Epithelial cell of prostate (primary cell): ENCODE measurements at places on chromosomes 7 and 10.

GRCh38 chr7:148060724-148061123 lies 529.8 kb upstream of the C7orf33 start:
- DNase-seq = no peak

DNA sequence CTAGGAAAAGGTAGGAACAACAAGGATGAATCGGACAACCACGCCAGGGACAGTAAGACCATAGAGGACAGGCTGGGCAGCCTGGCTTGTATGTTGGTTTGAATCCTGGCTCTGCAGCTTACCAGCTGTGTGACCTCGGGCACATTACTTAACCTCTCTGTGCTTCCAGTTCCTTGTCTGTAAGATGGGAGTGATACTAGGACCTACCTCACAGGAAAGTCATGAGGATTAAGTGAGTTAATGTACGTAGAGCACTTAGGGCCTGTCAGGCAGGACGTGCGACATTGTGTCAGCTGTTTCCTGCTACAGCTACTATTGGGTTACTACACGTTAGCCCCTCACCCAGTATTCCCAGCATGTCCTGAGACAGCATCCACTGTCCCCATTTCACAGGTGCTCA lies 32.1 kb downstream of the PLAC9 start:
- no peak for DNase-seq

- DNase-seq = no peak
Measured at GRCh38 chr7:93883917-93884345, 6.6 kb downstream of the TFPI2 start.

GRCh38 chr10:87661861-87662785 lies 2.4 kb downstream of the PAPSS2 start:
- no peak for DNase-seq

GRCh38 chr7:96284835-96285234 lies 37.1 kb downstream of the SLC25A13 start:
- no peak for DNase-seq

- DNase-seq = no peak
Measured at GRCh38 chr10:118251791-118252190, 90.3 kb downstream of the FAM204A start.

GRCh38 chr10:47041396-47042198 lies 130.4 kb downstream of the PTPN20 start:
- DNase-seq = no peak

- no peak for DNase-seq
Measured at GRCh38 chr7:6071406-6071805, 40.2 kb downstream of the ANKRD61 start.

DNA sequence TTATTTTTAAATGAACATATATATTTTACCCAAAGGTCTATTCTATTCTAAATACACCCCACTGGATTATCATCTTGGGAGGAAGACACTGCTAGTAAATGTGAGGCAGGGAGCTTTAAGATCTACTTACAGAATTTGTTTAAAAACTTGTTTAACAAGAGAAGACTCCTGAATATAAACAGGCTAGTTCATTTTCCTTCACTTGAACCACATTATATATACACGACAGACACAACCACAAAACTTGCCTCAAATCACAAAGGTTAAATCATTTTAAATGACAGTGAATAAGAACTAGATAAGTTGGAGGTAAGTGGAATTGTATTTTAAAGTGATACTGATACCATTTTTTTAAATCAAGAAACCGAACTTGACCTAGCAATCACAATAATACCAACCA lies 109.2 kb downstream of the ATE1 start:
- DNase-seq = no peak

- peak; percentile 5 for DNase-seq
Measured at GRCh38 chr7:149286811-149287400, 24.9 kb downstream of the ZNF783 start.

DNA sequence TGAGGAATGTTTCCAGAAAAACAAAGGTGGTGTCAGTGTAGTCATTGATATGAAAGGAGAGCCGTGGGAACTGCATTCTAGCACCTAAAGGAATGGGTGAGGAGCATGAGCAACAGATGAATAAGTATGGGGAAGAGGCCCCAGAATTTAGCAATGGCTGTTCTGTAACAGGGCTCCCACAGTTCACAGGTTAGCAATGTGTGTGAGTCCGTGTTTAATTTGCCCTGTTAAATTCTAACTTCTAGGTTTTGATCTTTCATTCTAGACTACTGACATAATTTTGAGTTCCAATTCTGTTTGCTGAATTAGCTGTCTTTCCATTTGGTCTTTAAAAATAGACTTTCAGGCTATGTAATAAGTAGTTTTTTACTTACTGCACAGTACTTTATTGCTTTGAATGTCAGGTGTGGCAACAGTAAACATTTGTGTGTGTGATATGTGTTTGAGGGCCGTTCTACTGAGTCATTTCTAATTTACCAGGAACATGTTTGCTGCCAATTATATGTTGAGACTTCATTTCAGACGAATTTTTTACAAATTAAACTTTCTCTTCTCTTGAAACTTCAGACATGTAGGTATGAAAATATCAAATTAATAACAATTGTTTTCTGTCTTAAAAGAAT lies 8.8 kb downstream of the STK17A start:
- no peak for DNase-seq

GRCh38 chr10:100135486-100135885 lies 50.3 kb downstream of the ERLIN1 start:
- DNase-seq = no peak

DNA sequence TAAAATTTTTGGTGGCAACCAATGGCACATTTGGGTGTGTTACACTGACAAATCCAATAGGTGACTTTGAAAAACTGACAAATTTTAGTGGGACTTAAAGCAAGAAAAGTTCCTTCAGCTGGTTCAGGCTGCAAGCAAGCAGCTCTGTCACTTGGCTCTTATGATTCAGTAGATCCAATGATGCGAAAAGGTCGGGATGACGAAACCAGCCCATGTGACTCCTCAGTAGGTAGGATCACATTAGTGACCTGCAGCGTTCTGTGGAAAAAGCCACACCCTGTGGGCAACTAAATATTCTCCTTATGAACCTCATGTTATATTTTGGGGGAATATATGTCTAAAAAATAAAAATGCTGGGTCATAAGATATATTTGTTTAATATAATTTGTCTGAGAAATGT lies 13.3 kb upstream of the TSGA13 start:
- no peak for DNase-seq

- DNase-seq = no peak
Measured at GRCh38 chr7:137404660-137405317, 61.3 kb upstream of the PTN start.

GRCh38 chr7:133550145-133550544 lies 297.3 kb downstream of the EXOC4 start:
- DNase-seq = peak; percentile 10

- DNase-seq = no peak
Measured at GRCh38 chr7:117101026-117101425, 147.7 kb downstream of the ST7 start.

GRCh38 chr10:59465088-59465487 lies 102.7 kb upstream of the FAM13C start:
- no peak for DNase-seq

GRCh38 chr7:98655611-98656010 lies 38.5 kb downstream of the NPTX2 start:
- DNase-seq = no peak

GRCh38 chr7:124857672-124858235 lies 71.9 kb downstream of the POT1 start:
- no peak for DNase-seq

DNA sequence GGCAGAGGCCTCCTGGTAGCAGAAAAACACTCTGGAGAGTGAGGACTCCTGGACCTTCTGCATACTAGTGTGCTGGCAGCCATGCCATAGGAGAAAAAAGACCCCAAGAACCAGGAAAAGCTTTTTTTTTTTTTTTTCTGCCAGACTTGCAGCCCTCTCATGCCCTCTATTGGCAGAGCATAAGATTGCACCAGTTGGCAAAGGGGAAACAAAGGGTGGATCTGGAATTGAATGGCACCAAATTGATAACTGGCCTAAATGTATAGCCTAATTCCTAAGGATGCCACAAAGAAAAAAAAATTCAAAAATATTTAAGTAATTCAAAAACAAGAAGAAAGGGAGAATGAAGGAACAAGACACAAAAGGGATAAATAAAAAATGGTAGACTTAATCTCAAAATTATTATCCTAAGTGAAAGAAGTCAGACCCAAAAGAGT lies 112.5 kb upstream of the GHITM start:
- no peak for DNase-seq

- DNase-seq = no peak
Measured at GRCh38 chr7:105199386-105199785, 185.4 kb downstream of the KMT2E start.

GRCh38 chr7:97011104-97011503 lies 5.8 kb downstream of the DLX6 start:
- no peak for DNase-seq

DNA sequence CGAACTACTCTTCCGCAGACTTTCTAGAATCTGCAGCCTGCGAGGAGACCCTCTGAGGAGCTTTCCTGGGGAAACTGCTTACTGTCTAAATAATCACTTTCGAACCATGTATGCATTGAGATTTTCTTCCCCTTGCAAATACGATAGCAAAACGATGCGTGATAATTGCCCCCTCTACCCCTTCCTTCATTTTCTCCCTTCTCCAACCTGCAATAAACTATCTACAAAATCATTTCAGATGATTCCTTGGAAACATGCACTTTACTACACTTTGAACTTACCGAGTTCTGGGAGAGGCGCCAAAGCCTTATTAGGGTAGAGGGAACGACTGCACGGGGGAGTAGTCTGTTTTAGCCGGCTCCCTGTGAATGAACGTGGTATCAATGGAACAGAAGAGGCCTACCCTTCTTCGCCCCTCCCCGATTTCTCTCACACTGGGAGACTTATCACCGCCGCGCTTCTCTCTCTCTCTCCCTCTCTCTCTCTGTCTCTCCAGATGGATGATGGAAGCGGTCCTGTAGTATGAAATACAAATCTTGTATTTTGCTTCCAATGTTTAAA lies at the start of gene FGFBP3:
TSS of gene FGFBP3 (minus strand) at position 370 of the 561 bp plus-strand sequence. CDS start 517 bp downstream, outside the sequence.
- no peak for DNase-seq

- DNase-seq = peak; percentile 39
Measured at GRCh38 chr10:4191894-4192293, 406.9 kb upstream of the KLF6 start.

GRCh38 chr10:110864662-110865140 lies 7.0 kb upstream of the PDCD4 start:
- no peak for DNase-seq

DNA sequence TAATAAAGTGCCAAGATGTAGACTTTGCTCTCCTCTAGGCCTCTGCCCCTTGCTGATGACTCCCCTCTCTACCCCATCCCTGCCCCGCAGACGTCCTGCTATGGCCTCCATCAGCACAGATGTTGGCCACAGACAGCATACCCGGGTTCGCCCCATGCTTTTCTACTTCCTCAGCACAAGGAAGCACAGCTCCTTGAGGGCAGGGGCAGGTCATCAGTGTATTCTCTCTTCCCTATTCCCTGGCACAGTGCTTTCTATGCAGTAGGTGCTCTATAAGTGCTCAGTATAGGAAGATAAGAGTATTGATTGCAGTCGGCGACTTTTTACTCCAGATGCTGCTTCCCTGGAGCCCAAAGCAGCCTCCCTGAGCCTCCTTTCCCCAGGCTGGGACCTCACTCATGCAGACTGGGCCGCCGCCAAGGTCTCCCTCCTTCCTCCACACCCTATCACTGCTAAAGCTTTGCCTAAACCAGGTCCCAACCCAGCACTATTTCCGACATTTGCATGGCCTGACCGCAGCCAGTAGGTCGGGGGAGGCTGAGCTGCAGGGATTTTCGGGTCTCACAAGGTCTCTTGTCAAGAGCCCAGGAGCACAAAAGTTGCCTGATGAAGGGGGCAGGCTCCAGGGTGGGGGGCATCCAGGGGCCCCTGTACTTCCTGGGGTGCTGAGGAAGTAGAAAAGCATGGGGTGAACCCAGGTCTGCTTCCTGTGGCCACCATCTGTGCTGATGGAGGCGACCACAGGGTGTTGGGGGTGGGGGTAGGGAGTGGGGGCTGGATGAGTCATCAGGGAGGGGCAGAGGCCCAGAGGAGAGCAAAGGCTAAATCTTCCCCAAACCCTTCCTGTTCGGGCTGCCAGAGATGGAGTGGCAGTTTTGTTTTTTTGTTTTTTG lies 8.0 kb downstream of the CALHM3 start:
- no peak for DNase-seq

DNA sequence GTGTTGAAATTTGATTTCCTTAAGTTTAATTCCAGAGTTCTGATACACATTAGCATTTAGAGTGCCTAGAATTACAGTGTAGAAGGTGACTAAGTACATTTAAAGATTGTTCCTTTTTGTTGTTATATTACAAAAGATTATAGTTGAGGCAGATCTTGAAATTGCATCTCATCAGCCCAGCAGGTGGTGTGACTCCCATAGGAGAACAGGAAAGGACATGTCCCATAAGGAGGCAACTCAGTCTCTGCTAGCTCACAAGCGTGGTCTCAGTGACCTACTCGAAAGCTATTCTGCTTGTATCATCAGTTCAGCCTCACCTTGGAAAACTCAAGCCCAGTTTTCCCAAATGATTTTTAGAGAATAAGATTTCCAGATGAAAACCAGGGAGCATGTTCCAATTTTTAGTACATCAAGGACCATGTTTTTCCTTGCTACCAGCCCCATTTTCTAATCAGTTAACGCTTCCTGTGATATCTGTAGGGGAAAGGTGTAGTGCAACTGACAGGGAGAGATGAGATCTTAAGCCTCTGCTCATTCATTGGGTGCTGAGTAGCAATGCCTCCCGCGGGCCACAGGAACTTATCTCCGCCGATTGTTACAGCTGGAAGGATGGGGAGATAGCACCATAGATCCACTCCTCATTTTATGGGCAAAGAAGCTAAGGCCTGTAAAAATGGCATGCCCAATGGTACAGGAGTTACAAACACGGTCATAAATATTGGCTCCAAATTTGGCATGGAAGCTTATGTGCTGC lies 1.1 kb upstream of the GNAI1 start:
- DNase-seq = peak; percentile 83

GRCh38 chr7:95027234-95027872 lies 120.0 kb downstream of the PPP1R9A start:
- DNase-seq = no peak

DNA sequence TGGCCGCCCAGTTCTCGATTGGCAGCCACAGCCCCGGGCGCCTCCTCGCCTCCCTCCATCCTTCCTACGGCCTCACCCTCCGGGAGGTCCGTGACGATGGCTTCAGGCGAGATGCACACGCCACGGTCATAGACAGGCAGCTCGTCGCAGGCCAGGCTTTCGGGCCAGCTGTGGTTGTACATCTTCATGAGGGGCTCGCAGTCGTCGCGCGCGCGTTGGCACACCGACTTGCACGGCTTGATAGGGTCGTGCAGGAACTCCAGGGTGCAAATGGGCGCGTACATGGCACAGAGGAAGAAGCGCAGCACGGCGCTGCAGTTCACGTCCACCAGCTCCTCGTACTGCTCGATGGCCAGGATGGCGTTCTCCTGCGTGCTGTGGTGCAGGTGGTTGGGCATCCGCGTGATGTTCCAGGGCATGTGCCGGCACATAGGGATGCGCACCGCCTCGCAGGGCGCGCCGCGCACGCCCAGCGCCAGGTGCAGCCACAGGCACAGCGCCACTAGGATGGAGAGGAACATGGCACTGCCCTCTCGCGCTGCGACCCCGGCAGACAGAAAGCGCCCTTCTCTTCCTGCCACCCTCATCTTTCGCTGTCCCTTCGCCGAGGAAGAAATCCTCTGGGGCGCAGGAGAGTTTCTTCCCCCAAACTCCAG lies 472 bp downstream of the SFRP4 start:
- no peak for DNase-seq

- DNase-seq = no peak
Measured at GRCh38 chr10:21637795-21638194, 103.8 kb downstream of the MLLT10 start.
